Left lobe of liver (tissue), 2 donors: ENCODE measurements at places on chromosomes 16 and 17. TPM values are rescaled to one million over a fixed set of nuclear protein-coding genes. Genes with fewer than 3 reads are reported as not detected.
A peak's percentile ranks its signal among the peaks of the same experiment; 100 is the strongest.

- peak; percentile 77 for DNase-seq
These were observed 98.9 kb downstream of the AATF start for GRCh38 chr17:37047631-37048104.

GRCh38 chr16:82633964-82634600 lies 7.3 kb downstream of the CDH13 start:
- DNase-seq, result no peak

GRCh38 chr17:47252209-47252608 lies 1.4 kb upstream of the ITGB3 start:
- DNase-seq, result peak; percentile 72

The TNK1 gene
- total RNA-seq, result 5.2 TPM

The VTN gene
- 3,241 TPM for total RNA-seq
